Stimulated activated CD8-positive, alpha-beta memory T cell treated with anti-CD3 and anti-CD28 coated beads, Interleukin-7, amount 100 ng/mL, for 24 hours (primary cell): ENCODE measurements at places on chromosomes 7 and 10.

DNA sequence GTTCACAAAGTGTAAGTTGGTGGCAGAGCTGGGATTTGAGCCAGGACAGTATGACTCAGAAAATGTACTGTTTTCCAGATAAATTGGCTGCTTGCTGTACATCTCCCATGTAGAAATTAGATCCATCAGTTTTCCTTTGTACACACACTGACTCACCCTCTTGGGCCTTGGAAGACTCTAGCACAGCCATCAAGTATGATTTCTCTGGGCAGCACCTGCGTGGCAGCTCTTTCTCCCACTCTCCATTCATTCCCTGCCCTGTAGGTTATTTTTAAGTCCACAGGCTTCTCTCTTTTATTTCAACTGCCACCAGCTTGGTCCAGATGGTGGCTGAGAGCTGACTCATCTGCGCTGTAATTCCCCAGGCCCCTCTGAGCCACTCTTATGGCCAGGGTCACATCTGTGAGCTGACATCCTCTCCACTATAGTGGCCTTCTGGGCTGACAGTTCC is 28.3 kb upstream of the SDK1 start:
- no peak for DNase-seq

DNA sequence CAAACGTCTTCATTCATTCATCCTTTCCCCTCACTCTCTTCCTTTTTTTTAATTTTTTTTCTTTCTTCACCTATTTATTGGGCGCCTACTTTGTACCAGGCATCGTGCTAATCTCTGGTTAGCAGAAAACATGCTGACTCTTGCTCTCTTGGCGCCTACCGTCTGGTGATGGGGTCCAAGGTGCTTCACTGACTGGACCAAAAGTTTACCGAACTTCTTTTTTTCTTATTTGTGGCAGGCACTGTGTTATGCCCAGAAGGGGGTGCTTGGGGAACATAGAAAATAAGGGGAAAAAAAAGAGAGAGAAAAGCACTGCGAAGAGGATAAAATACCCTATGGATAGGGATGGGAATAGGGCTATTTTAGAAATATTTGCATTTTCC is 505 bp upstream of the FAM204A start:
- DNase-seq, result no peak

- DNase-seq, result no peak
Observed at GRCh38 chr7:151891182-151891581, 14.3 kb upstream of the PRKAG2 start.

DNA sequence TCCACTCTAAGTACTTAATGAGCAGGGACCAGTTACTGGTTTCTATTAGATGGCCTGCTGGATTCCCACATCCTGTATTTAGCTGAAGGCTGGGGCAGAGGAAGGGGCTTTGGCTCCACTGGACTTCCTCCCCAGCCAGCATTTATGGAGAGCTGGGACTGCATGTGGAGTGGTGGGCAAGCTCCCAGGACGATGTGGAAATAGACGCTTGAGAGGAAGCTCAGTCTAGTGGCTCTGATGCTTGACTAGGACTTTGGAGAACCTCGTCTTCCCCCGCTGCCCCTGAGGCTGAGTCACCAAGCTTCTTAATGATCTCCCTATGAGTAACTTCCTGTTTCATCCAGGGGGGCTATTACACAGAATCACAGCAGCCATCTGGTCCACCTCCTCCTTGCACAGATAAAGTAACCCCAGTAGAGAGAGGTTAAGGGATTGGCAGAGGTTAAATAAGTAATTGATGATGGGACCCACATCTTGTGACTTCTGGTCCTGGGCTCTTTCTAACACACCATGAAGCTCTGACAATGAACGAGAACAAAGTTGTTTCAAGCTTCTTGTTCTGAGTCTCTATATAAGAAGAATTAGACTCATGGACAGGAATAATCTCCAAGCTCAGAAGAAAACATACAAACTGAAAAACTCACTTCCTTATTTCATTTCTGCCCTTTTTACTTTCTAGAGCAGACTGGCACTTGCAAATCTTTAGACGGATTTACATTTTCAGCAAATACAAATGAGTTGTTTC is 126.2 kb downstream of the PRPF18 start:
- DNase-seq, result no peak

DNA sequence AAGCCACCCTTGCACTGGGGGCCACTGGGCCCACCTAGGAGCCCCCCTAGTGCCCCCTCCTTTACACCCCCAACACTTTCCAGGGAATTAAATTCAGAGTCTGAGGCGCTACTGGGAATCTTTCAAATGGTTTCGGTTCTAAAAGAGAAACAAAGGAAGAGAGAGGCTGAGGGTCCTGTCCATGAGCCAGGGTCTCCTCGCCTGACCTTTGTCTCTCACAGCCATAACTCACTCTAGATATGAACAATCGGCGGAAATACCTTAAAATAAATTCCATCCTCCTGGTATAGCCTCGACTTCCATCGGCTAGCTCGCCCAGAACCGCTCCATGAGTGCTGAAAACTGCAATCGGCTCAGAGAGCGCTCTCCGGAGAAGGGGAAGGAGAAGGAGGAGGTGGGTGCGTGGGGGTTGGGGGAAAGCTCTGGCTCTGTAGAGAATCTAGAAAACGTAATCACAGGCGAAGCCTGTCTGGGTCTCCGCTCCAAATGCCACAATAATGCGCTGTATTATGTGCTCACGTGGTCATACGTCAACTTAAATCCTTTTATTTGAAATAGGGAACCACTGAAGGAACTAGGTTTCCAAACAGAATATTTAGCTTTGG is 12.6 kb downstream of the HOXA4 start:
- no peak for DNase-seq

DNA sequence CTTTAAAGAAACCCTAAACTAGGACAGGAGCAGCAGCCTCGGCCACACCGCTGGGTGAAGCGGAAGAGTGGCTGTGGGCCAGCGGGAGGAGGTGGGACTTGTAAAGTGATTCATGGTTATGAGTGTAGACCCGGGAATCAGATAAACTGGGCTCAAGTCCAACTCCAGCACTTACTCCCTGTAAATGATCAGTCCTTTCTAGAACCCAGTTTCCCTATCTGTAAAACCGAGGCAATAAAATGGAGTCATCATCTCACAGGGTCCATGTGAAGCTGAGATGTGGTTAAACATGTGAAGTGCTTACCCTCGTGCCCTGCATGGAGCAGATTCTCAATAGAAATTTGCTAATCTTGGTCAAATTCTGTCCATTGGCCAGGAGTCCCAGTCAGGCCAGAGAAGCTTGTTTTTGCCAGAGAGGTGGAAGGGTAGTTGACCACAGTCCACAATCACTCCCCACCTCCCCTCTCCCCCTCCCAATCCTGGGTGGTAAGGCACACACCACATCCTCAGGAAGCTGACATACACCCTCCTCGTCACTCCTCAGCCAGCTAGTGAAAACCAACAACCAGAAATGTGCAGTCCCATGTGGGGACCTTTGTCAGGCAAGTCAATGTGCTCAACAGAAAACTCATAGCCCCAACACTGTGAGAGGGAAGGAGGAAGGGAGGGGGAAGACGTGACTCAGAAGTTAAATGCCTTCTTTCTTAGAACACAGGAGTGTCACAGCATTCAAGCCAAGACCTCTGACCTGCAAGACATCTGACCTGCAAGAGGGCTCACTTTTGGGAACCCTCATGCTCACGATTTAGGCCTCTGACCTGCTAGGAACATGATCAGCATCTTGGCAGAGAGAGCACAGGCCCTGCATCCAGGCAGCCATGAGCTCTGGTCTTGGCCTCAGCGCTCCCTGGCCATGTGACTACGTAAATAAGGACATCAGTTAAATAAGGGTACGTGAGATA is 145.1 kb downstream of the PLXNA4 start:
- no peak for DNase-seq

DNA sequence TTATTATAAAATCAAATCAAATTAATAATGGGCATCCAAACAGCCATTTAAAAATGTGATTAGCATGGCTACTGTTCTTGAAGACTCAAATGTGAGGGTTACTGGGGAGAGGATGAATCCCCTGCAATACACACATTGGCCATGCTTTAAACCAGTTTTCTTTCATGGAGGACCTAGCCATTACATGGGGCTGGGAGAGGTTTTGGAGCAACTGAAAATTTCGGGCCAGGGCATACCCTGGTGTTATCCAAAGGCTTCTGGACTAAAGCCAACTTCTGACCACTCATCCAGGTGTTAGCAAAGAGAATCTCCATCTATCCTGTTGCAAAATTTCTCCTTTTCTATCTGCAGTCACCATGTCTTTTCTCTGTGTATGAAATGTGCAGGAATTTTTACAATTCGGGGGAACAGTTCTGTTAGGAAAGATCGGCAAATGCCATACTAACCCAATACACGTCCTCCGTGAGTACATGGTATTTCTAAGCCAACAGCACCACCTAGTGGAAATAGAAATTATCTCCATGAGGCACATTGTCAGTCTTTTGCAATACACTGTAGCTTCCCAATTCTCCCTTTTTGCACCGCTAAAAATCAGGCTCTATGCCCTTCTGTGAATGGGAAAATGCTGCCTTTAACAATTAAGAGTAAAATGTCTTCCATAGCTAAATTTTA is 47.0 kb upstream of the ZNF107 start:
- no peak for DNase-seq

DNA sequence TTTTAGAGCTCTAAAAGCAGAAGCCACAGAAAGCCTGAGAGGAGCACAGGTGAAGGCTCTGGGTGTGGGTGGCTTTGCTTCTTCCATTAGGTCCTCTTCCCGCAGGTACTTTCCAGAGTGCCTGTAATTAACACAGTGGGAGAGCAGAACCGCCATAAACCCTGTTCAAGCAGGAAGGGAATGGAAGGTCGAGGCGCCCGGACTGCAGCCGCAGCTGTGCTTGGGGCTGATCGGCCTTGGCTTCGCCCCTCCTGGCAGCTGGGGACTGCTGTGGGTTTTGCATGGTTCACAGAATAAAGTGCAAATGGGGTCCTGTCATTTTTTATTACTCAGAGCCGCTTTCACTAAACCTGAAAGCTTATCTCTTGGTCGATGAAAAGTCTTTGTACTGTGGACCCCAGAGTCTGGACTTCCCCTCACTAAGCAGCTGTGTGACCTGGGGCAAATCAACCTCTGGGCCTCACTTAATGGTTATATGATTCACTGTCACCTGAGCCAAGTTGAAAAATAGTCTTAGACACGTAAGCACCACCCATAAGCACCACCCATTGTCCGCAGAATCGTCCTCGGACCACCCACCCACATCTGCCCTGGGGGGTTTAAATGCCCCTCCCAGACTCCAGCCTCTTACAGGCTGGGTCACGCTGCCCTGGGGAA is 100.9 kb downstream of the XRCC2 start:
- no peak for DNase-seq

DNA sequence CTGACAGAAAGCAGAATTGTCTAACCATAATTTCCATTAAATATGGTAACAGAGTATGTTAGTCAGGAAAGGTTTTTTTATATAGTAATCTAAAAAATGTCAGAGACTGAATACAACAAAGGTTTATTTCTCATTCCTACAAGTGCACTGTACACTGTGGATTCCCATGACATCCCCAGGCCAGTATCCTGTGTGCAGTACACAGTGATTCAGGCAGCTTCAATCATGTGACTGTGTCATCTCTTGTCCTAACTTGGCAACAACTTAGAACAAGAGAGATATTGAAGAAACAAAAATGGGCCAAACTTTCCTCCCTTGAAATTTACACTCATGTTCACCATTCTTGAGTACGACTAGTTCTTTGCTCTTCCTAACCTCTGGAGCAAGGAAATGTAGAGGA is 189.8 kb upstream of the SEMA3A start:
- no peak for DNase-seq

DNA sequence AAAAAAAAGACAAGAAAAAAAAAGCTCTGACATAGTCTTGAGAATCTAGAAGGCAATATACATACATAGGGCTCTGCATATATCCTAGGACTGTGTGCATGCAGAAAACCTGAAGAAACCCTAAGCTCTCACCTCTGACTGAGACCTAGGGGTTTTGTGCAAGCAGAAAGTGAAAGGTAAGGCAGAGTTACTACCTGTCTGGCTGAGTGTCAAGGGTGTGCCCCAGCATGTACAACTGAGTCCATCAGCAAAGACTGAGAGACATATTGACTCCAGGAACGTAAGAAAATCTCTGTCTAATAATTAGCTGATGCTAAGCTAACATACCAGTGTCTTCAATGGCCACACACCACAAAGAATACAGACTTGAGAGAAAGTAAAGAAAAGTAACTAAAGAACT is 16.3 kb upstream of the HNRNPH3 start:
- DNase-seq, result no peak

GRCh38 chr7:14191686-14192098 is 202.2 kb upstream of the ETV1 start:
- no peak for DNase-seq

GRCh38 chr10:80356563-80356988 is at the start of the genes DYDC1 and DYDC2:
TSS of gene DYDC1 (minus strand) at chr10:80356755. CDS start at chr10:80352601, 4,154 bp downstream.
TSS of gene DYDC2 (plus strand) at chr10:80356781. CDS start at chr10:80362444, 5,663 bp downstream.
- no peak for DNase-seq

DNA sequence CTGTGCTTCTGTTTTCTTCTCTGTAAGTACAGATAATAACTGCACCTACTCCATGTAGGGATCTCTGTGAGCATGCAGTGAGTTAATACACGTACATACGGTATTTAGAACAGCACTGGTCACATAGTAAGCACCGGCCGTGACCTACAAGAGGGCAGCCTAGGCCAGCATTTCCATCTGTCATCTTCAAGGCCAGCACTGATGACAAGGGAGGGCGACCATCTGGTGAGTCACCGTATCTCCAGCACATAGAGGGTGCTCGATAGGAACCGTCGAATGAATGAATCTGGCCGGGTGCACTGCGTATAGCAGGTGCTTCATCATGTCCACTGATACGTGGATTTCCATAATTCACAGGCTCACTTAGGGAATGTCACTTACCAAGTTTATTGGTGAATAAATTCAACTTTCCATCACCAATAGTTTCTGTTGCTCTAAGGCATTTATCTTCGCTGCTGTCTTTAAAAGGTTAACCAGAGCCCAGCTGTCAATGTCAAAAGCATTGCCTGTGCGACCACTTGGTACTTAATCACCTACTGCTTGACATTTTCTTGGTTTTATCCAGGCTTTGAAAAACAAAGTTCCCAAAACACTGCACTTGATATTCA is 8.3 kb downstream of the NOD1 start:
- no peak for DNase-seq

- DNase-seq, result peak; percentile 59
Observed at GRCh38 chr10:77710759-77711682, 73.4 kb upstream of the KCNMA1 start.

- no peak for DNase-seq
Observed at GRCh38 chr10:50627896-50628295, 4.1 kb upstream of the SGMS1 start.

- DNase-seq, result no peak
Observed at GRCh38 chr10:76641215-76641614, 996.4 kb downstream of the KCNMA1 start.

- DNase-seq, result no peak
Observed at GRCh38 chr7:117704063-117704462, 169.2 kb downstream of the CTTNBP2 start.

- no peak for DNase-seq
Observed at GRCh38 chr10:20998036-20998435, 100.9 kb upstream of the NEBL start.
